ENCODE measurements at places on chromosomes 13 and 19.

DNA sequence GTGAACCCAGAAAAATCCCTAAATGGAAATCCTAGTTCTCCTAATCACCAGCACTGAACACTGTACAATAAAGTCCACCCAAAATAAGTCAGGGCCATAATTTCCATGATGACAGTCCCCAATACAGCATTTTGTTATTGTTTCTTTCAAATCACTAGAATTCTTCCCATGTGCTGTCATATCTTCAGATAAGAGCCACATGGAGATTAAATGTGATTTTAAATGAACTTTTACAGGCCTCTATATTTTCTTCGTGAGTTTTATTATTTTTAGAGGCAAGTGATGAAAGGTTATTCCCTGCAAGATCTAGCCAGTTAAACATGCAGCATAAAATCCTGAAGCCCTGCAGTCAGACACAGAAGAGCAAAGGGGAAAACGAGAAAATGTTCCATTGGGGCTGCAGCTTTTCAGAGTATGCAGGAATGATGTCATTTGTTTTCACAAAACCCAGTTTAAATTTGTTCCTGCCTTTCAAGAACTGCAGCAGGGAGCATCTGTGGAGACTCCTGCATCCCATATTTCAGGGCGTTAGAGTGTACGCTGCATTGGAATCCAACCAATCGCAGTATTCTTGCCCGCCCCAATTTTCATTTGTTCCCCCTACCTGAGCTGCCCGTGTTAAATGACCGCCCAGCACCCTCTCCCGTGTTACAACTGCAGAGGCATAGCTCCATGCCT is 167.2 kb upstream of the KLF12 start:
- no peak for DNase-seq

- DNase-seq: no peak
These were observed 45.6 kb upstream of the C13orf42 start for GRCh38 chr13:51156648-51157047.

GRCh38 chr19:34519602-34520001 is 38.0 kb downstream of the WTIP start:
- DNase-seq: no peak

- peak; percentile 86 for DNase-seq
These were observed 3.8 kb downstream of the ATP12A start for GRCh38 chr13:24683838-24684599.

- no peak for DNase-seq
These were observed 1.6 kb upstream of the ZNF556 start for GRCh38 chr19:2865334-2866100.

GRCh38 chr19:2848616-2849015 is 7.3 kb downstream of the ZNF555 start:
- DNase-seq: no peak

GRCh38 chr19:19361075-19361594 is 40.5 kb downstream of the MAU2 start:
- peak; percentile 88 for DNase-seq

- no peak for DNase-seq
These were observed 67.3 kb downstream of the DOCK9 start for GRCh38 chr13:98910501-98910951.

DNA sequence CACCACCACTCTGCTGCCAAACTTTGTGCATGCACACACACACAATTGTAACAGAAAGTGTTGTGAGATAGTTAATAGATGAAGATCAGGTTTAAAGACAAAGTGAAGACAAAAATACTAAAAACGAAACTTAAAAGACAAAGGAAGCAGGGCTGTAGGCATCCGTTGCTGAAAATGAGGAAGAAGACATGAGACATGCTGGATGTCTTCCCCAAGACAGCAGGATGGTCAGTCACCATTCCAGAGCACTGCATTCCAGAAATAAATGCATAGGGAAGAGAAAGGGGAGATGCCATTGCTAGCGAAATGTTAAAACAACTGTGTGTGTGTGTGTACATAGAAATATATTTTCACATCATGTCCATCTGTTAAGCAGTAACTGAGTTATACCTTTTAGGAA is 520.1 kb downstream of the SUCLA2 start:
- no peak for DNase-seq

DNA sequence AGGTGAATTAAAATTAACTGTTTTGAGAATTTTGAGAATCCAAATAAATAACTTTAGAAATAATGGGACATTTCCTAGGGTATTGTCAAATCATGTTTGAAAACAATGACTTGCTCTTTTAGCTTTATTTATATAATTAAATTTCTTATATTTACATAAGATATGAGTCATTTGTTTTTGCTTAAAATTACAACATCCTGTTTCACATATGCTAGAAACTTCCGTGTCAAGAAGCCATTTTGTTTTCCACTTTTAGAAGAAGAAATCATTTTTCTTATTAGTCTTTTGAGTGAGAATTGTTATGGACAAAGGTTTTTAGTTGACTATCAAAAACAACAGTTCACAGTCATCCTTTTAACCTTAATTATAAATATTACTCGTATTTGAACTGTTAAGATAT is 48.2 kb downstream of the DPY19L3 start:
- no peak for DNase-seq

DNA sequence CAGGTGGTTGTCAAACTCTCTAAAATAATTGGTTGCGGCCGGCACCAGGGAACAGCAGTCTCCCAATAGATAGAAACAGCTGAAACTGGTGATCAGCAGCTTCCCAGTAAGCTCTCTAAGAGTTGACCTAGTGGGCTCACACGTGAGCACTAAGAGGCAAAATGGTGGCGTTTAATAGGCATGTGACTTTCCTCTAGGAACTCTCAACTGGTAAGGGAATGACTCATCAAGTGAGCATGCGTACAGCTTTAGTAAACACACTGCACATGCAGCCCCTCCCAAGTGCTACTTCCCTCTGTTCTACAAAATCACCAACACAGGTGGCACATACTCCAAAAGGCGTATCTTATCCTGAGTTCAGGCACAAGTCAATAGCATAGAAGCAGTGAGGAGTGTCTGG is 41.7 kb downstream of the TNFSF11 start:
- no peak for DNase-seq

- no peak for DNase-seq
These were observed 4.5 kb downstream of the LACC1 start for GRCh38 chr13:43884222-43884621.

- no peak for DNase-seq
These were observed 50.4 kb downstream of the GPR12 start for GRCh38 chr13:26710166-26710565.

DNA sequence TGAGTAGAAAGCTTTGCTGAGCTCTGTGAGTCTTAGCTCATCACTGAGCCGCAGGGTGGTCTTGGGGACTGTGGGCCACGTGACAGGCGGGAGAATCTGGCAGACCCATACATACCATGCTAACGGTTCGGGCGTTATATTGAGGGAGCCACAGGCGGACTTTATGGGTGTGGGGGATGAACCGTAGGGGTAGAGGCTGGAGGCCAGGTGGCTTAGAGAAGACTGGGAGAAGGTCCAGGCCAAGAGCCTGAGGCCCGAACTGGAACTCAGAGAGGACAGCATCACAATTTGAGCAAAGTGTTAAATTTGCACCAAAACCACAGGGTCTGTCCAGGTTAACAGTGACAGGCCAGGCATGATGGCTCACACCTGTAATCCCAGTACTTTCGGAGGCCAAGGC is 15.3 kb upstream of the ATF5 start:
- DNase-seq: no peak

Measured in glutamatergic neuron (in vitro differentiated cells).